ENCODE measurements at places on chromosomes 13 and 19.

GRCh38 chr13:36717966-36718545, 44.2 kb downstream of the SERTM1 start:
- no peak for DNase-seq

DNA sequence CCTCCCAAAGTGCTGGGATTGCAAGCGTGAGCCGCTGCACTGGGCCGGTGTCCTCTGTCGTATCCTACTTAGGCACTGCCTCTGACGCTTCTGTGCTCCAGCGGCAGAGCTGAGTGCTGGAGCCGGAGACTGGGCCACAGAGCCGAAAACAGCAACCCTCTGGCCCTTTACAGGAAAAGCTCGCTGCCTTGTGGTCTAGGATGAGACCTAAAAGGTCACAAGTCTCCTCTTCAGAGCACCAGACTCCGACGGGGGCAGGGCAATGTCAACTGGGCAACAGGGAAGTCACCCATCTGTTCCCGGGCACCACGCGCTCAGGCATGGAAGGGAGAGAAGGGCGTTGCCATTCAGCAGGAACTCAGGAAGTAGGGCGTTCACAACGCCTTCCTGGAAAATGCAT, 91.7 kb downstream of the GADD45B start:
- no peak for DNase-seq

GRCh38 chr13:45332036-45332830, 8.8 kb downstream of the TPT1 start:
- DNase-seq, result peak; percentile 83

- DNase-seq, result no peak
These were observed 13.7 kb downstream of the TLE2 start for GRCh38 chr19:3015126-3016057.

DNA sequence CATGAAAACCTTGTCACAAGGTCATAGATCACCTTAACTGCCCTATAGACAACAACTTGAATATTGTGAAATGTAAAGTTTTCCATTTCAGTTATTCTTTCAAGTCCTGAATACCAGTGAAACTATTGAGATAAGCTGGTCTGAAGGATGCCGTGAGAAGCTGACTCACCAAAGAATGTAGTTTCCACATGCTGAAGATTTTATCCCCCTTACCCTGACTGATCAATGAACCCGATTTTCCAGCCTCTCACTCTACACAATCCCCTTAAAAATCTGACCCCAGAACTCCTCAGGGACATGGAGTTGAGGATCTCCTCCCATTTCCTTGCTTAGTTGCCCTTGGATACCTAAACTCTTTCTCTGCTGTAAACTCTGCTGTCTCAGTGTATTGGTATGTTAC, 67.5 kb downstream of the POSTN start:
- DNase-seq, result peak; percentile 5

DNA sequence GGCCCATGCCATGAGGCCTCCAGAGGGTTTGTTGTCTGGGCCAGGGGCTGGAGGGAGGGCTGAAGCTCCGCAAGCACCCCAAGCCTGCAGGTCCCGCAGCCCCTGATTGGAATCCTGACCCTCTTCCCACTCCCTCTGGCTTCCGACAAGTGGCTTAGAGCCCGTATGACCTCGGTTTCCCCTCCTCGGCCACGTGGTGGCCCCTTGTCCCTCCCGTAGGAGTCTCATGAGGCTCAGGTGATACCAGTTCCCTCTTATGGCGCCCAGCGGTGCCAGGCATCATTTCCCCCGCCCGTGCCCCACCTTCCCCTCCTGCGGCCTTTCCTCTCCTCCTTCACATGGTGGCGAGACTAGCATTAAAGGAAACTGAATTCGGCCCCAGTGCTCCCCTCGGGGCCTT, 6.1 kb downstream of the THOP1 start:
- no peak for DNase-seq

GRCh38 chr19:28694812-28695211, 518.1 kb downstream of the UQCRFS1 start:
- peak; percentile 76 for DNase-seq

DNA sequence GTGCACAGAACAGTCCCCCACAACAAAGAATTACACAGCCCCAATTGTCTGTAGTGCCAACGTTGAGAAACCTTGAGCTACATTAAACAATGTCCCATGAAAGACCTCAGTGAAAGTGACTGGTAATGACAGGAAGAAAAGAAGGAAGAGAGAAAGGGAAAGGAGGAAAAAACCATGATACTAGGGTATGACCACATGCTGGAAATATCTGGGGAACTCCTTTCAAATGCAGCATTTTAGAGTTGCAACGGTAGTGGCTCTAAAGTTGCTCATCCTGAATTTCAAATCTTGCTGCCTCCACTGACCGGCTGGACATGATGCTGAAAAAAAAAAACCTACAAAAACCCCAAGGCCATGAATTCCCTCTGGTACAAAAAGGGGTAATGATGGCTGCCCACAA, 26.5 kb downstream of the FPR3 start:
- no peak for DNase-seq

GRCh38 chr13:32582991-32583390, 3.3 kb upstream of the PDS5B start:
- DNase-seq, result no peak

DNA sequence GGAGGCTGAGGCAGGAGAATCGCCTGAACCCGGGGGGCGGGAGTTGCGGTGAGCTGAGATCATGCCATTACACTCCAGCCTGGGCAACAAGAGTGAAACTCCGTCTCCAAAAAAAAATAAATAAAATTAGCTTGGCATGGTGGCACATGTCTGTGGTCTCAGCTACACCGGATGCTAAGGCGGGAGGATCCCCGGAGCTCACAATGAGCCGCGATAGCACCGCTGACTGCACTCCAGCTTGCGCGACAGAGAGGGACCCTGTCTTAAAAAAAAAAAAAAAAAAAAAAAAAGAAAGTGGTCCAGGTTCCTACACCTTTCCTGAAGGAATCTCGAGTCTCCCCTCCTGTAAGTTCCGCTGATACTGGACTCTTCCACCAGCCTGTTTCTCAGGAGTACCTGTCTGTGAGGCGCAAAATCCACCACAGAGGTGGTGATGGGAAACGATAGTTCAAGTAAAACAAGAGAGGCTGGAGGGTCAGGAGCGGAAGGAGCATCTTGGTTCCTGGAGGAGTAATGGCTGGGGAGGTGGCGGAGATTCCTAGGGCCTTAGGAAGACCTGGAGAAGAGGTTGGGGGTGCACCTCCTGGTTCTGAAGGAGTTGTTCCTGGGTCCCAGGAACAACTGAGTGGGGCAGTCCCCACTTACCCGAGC, 471 bp downstream of the FUT1 start:
- no peak for DNase-seq

- DNase-seq, result peak; percentile 85
These were observed 216.5 kb downstream of the EFNB2 start for GRCh38 chr13:106318941-106319411.

DNA sequence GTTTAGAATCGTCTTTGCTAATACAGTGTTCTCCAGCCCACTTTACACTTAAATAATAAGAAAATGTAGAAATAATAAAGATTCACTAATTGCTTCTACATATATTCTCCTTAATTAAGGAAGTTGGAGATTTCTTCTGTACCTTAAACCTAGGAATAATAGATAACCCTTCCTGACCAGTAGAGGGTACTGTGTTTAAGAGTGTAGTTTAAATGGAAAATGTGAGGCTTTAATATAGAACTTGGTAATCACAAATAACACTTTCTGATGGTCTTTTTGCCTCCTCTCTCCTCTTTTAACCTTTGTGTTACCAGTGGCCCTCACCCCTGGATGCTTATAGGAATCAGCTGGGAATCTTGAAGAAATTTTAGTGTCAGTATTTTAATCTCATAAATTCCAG, 20.7 kb downstream of the POMP start:
- no peak for DNase-seq

DNA sequence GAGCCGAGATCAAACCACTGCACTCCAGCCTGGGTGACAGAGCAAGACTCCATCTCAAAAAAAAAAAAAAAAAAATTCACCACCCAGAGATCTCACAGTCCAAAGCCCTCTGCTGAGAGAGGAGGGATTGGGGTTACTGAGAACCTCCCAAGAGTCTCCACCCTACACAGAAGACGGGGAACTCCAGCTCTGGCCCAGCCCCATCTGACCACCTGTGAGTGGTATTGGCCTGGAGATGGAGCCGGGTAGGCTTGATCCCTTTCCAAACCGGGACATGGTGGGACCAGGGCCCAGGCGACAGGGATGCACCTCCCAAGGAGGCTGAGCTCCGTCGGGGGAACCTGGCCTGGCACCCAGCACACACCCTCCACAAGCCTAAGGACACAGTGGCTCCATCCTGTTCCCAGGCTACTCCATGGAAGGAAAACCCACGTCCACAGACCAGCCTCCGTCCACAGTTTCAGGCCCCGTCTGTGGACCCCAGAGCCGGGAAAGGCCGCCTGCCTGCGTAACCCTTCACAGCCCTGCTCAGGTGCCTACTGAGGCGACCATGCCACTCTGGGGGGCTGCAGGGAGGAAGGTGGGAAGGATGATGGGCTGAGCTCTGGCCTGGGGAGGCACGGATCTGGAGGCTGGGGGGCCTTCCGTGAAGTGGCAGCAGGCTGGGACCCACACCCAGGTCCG, 1.8 kb downstream of the TMEM259 start:
- DNase-seq, result no peak

- DNase-seq, result no peak
These were observed 552 bp upstream of the ZNF816 start for GRCh38 chr19:52963247-52963618.

GRCh38 chr13:80038371-80038770, 302.6 kb downstream of the SPRY2 start:
- DNase-seq, result no peak

DNA sequence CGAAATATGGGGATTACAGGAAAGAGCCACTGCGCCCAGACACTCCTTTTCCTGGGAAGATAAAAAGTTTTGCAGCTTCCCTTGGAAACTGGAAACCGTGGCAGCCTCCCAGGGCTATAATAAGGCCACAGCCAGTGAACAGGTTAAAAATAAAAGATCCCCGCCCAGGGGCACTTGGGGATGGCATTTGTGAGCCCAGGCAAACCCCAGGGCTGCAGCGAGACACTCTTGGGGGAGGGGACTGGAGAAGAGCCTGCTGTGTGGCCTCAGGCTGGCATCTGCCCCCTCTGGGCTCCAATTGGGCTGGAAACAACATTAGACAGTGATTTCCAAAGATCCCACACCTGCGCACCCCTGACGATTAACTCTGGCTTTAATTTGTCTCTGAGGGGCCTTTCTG, 11.2 kb downstream of the FEM1A start:
- DNase-seq, result no peak

DNA sequence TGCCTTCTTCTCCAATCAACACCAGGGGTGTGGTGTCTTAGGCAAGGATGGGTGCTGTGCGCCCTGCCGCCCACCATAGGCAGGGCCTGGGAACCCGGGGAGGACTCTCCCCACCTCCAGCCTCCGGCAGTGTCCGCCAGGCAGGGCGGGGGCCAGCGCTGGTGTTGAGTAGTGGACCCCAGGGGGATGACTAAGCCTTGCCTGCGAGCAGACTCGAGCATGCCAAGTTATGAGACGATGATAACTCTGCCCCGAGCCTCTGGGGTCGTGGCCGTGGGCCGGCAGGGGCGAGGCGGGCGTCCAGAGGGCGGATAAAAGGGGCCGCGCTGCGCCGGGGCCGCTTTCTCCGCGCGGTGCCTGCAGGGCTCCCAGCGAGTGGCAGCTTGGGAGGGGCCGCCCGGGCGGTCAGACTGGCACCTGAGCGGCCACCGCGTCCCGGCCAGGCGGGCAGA, at the start of gene MEDAG:
MEDAG (plus strand) TSS at position 340 of the 452 bp plus-strand sequence. CDS start 245 bp downstream, outside the sequence.
- peak; percentile 59 for DNase-seq

GRCh38 chr19:17865364-17866311, 5.9 kb downstream of the RPL18A start:
- peak; percentile 43 for DNase-seq

- no peak for DNase-seq
These were observed 412.9 kb downstream of the DIAPH3 start for GRCh38 chr13:59750860-59751259.

- DNase-seq, result no peak
These were observed 785.0 kb downstream of the SLITRK5 start for GRCh38 chr13:88456151-88456550.

DNA sequence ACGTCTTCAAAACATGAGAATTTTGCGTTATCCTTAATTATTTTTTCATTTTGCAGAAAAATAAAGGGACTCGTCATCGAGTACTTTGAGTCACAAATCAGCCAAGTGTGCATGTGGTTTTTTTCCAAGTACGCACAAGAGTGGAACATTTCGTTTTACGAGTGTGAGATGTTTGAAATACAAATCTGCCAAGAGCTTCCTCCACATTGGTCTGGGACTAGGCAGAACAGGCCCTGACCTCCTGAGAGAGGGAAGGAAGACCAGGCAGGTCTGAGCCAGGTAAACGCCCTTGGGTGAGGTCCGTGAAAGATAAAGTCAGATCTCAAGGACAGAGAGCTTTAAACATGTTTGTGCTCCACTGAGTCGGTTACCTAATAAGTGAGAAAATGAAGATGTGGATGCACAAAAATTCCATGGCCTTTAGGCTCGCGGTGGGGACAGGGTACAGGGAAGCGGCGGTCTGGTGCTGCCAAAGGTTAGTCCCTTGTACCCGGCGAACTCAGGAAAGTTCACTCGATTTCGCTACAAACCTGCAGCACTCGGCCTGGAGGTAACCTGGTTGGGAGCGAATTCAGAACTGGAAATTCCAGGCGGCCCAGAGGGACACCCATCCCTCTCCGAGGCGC, 473 bp upstream of the ITM2B start:
- no peak for DNase-seq

DNA sequence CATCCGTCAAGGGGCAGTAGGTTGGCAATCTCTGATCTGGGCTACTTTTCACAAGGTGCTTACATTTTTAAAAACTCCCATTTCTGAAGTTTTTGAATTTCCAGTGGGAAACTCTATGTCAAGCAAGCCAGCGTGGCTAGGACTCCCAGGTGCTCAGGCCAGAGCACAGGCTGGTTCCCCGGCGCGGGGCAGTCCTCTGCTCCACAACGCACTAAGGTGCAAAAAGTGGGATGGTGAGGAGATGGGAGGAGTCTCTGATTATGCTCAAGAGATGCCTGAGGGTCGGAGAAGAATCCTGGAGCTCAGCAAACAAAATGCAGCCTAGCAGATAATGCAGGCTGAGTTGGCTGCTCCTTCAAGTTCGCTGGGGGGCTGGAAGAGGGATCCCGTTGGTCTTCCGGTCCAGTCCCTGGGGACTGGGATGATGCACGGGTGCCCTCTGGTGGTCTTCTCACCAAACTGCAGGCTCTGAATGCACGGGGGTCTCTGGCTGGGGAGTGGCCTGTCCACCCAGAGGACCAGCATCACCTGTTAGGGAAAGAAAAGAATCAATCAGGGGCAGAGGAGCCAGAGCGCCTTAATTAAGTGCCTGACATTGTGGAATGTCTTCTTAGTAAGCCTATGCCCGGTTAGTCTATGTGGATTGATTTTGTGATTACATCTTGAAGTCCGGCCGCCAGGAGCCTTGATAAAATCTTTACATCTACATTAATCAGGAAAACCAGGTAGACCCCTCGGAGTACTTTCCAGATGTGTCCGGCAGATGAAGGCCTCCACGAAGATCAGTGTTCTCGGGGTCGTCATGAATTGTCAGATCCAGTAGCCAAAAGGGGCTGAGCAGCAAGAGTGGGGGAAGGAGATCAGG, 244.4 kb upstream of the MAB21L1 start:
- peak; percentile 74 for DNase-seq

DNA sequence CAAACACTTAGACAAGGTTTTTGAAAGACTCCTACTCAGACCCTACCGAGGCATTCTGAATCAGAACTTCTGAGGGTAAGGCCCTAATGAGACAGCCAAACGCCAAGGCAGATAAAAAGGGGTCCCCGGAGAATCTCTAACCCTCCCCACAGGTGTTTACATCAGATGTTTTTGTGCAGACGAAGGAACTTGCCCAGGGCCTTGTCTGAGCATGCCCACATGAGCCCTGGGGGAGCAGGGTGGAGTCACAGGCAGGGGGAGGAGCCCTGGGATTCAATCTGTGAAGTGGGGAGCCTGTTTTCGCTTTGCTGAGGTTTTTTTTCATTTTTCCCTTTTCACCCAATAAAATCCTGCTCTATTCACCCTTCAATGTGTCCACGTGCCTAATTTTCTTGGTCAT, 61.6 kb upstream of the MED4 start:
- DNase-seq, result no peak
